ENCODE measurements at places on chromosomes 13 and 19.

DNA sequence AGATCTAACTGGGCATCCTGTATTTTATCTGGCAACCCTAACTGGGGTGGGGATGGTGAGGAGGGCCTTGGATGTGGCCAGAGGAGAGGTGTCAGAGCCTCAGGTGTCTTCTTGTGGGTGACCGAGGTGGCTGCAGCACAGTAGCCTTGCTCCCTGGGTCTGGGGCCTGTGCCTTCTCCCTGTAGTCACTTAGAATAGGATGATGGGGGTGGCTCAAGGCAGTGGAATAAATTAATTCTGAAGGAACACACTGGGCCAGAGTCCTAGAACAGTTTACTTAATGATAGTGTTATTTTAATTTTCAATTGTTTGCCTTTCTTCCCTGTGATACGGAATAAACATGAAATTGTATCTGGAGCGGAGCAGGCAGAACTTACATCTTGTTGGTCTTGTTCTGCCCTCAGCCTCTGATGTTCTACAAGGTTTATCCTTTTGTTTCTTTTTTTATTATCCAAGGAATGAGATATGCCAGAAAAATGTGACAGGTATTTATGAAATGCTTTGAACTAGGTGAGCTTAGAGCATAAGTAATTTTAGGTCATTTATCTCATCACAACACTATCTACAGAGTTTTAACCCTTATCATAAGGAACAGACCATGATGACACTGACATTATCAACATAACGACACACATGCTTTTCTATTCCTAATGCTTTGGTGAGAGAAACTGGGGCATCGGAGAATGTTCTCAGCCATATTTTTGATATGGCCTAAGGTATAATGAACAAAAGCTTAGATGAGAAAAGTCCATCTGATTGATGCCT, 51.4 kb downstream of the LRCH1 start:
- no peak for DNase-seq

- peak; percentile 25 for DNase-seq
Measured at GRCh38 chr19:33639035-33639681, 17.4 kb downstream of the CHST8 start.

DNA sequence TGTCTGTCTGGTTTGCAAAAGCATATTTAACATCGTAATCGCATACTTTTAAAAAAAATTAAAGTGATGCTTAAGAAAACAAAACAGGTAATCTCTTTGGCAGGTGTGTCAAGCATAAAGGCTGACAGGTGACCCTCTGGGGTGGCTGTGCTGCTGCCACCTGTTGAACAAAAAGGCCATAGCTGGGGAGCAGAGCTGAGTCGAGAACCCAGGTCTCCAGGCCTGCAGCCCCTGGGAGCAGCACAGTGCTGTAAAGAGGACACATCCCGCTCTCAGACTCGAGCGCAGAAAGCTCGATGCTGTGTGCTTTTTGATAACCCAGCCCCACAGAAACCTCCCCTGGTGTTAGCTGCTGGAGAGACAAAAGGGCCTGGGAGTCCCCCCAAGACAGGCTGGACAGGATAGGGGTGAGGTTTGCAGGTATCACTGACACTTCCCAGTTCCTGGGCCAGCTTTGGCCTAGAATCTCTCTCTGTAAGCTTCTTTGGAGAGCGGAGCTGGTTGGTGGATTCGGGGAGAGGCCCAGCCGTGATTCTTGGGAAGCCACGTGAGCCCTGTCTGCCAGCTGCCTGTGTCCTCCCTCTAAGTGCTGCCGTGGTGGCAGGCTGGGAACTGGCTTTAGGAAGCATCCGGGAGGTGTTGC, 66.9 kb downstream of the C13orf42 start:
- DNase-seq = no peak

DNA sequence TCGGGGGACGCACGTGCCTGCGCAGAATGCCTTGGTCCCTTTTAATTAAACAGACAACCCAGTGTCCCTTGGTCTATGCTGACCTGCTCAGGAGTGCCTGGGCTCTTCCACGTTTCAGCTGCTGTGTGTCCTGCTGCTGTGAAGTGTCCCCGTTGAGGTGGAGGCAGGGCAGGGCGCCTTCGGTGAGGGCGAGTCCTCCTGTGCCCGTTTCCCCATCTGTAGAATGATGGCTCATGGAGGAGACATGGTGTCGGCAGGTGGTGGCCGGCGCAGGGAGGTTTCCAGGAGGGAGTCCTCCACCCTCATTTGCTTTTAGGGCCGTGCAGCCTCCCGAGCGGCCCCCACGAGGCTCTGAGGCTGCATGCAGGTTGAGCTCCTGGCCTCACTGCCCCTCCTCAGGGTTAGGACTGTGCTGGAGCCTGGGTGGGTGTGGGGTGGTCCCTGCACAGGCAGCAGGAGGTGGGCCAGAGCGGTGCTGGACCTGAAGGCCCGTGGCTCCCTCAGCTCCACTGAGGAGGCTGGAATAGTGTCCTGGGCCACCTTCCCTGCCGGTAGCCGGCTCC, 8.8 kb downstream of the STK11 start:
- no peak for DNase-seq

GRCh38 chr13:84445776-84446175, 563.5 kb upstream of the SLITRK1 start:
- no peak for DNase-seq

GRCh38 chr19:51458899-51459505, 748 bp upstream of the SIGLEC8 start:
- DNase-seq = no peak

DNA sequence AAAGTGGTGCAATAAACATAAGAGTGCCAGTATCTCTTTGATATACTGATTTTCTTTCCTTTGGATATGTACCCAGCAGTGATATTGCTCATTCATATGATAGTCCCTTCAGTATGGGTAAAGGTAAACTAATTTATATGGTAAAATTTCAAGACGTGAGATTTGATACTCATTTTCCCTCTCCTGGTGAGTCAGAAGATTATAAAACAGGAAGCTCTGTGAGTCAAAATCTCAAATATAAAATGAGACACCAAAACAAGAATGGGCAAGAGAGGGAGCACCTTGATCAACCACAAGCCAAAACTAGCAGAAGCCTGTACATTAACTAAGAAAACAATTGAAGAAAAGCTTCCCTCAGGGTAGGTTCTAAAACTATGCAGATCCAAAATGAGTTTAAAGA, 216.3 kb downstream of the SLITRK6 start:
- DNase-seq = no peak

DNA sequence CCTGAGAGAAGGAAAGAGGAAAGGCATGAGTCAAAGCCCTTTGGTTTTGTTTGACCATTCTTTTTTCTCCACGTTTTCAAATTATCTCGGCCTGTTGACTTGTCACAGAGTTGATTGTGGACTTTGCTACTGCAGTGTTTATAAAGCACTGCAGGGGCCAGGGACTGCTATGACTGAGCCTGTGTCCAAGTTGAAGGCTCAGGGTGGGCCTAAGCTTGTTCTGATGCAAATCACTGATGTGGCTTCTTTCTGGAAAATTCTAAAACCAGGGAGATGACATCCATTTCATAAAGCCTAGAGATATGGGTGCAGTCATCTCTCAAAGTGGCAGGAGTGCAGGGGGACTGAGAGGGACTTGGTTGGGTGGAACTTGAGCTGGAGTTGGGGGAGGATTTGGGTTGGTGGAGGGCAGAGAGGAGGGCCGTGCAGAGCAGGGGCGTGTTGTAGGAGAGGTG, 1.2 kb upstream of the CXCL17 start:
- peak; percentile 25 for DNase-seq

- no peak for DNase-seq
Measured at GRCh38 chr19:50242581-50242980, 39.2 kb downstream of the MYH14 start.

DNA sequence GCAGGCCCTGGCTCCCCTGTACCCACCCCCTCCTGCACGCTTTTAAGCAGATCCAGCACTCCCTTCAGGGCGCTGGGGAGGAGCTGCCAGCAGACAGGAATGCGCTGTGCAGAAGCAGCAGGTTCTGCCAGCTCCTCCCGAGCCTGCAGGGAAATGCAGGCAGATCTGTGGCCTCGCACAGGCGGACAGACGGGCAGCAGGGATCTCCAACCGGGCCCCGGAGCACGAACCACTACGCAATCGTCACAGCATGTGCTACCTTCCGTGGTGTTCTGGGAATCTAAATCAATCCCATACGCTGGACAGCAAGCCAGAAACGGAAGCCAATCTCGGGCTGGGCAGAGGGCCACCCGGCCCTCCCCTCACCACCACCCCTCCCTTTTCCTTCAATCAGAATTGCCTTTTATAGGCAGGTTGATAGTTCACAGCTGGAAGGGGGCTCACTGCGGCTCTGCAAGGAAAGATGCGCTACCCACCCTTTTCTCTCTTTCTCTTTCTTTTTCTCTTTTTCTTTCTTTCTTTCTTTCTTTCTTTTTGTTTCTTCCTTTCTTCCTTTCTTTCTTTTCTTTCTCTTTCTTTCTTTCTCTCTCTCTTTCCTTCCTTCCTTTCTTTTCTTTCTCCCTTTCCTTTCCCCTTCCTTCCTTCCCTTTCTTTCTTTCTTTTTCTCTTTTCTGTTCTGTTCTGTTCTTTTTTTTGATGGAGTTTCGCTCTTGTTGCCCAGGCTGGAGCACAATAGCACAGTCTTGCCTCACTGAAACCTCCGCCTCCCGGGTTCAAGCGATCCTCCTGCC, 99.9 kb downstream of the GNG7 start:
- no peak for DNase-seq

- no peak for DNase-seq
Measured at GRCh38 chr19:15109768-15110417, 2.7 kb downstream of the SYDE1 start.

DNA sequence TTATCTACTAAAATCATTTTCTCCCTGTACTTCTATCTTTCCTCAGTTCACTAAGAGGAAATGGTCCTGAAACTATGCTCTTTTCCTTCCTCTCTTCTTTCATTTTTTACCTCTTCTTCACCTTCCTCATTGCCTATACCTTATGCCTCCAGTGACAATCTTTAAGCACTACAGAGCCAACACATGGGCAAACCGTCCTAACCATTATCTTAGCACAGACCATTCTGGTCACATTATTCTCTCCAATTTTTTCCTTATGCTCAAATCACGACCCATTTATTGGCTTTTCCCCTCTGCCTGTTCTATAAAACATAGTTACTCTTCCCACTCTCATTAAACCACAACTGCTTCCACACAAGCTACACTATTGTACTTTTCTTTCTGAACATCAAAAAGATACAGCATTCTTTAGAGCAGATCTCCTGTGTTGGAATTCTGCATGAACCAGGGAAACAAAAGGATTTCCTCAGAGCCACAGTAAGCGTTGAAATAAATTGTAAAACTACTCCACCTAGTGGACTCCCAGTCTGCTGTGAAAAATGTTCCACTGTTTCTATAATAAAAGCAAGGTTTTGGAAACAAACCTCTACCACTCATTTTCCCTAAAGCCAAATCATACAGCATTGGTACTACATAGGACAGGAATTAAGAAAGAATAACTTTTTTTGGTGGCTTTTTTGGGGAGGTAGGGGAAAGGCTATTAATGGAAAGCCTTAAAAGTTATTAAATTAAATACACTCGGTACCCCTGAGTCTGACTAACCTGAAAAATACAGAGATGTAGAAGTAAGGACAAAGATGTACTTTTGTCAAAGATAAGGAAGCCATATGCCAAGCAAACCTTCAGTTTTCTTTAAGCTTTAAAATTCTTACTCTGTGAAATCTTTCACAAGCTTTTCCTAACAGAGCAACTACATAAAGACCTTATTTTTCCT, 19.5 kb downstream of the NUFIP1 start:
- DNase-seq = peak; percentile 45
